Heart left ventricle (tissue), 16 donors: ENCODE measurements at places on chromosomes 12 and 14.

- peak; percentile 72 for DNase-seq
Observed at GRCh38 chr12:89160716-89161123, 191.6 kb downstream of the DUSP6 start.

GRCh38 chr12:79591988-79592387 is 98.8 kb downstream of the PAWR start:
- DNase-seq = no peak

DNA sequence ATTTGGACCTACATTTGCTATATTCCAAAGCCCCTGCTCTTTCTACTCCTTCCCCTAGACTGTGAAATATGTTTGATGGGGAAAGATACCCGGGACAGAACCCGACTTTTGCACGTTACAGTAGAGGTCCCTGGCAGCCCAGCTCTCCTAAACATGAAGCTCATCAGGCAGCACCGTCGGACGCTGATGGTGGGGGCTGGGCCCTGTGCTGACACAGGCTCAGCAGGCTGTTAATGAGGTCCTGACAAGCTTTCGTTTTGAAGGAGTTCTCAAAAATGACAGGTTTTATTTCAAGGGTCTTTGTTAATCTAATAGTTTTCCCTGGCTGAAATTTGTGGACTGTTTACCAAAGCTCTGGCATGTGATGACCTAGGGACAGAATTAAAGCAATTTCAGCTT is 102.3 kb downstream of the SLC25A47 start:
- DNase-seq = no peak

GRCh38 chr14:63308723-63309317 is 9.9 kb downstream of the GPHB5 start:
- DNase-seq = no peak

DNA sequence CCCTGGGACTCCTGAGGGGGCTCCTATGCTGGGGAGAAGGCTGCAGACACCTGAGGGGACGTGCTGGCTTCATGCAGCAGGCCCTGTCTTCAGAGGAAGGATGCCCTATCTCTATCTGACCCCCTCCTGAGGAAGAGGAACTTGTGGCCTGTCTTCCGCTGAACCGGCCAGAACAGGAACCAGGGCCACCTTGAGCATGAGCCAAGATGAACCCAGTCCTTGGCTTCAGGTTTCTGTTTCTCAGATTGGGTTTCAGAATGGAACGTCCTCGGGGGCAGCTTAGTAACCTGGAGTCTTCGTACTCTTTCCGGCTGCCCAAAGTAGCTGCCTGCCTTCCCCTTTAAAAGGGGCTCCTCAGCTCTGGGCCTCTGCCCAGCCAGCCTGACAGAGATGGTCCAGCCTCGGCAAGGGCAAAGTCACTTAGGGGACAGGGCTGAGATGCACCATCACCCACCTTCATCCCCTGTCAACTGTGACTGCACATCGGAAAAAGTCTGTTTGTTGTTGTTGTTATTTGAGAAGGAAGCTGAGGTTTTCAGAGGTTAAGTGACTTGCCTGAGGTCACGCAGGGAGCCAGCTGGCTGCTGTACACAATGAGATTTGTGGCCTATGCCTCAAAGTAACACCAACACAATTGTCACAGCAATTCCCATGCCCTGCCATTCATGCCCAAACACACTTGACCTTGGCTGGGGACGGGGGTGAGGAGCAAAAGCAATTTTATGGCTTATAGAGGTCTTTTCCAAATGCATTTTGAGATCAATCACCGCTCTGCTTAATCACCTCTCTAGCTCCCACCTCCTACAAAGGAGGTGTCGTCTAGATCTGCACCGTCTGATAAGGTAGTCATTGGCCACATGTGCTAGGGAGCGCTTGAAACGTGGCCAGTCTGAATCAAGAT is 13.4 kb downstream of the ASB2 start:
- no peak for DNase-seq

GRCh38 chr12:21608196-21608595 is 3.5 kb upstream of the GYS2 start:
- DNase-seq = no peak

DNA sequence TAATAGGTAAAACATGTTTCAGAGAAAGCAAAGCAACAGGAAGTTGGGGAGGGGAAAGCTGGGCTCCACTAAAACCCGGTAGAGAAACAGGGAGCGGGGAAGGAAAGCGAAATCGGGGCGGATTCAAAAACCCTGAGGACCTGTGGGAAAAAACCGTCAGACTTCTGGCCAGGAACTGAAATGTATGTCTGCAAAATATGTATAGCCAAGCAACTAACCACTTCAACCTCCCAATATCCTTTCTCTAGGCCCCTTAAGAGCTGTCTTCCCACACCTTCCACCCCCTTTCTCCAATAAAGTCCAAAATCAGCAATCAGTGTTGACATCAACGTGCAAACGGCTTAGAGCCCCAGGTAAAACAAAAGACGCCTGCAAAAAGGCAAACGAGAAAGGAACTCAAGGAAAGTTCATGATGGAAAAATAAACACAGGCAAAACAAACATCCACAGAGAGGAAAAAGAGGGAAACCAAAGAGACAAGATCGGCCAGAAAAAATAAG is 32.8 kb downstream of the SIX1 start:
- no peak for DNase-seq

DNA sequence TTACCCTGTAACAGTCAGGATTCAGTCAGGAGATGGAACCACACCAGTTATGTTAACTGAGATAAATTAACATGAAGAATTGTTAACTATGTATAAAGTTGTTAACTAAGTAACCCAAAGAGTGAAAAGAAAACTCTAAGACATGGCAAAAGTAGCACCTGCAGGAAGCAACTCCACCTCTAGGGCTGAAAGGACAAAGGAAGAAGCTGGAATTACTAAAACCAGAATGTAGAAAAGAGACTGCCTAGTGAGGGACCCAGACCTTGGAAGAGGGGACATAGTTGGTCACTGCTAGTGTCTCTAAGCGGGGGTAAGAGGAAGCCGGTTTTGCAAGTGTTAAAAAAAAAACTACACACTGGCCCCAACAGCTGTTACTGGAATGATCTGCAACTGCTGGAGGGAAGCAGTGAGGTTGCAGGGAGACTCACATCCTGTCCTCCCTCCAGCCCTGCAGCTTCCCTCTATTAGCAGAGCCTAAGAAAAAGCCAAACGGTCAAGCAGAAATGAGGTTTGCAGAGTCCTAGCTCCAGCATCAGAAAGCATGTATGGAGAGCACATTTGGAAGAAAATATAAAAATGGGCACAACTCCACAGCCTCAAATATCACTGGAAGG is 39.8 kb downstream of the GPR135 start:
- no peak for DNase-seq

GRCh38 chr12:124736115-124737039 is 127.3 kb downstream of the SCARB1 start:
- no peak for DNase-seq

GRCh38 chr12:82898441-82898840 is 211.7 kb downstream of the TMTC2 start:
- no peak for DNase-seq

DNA sequence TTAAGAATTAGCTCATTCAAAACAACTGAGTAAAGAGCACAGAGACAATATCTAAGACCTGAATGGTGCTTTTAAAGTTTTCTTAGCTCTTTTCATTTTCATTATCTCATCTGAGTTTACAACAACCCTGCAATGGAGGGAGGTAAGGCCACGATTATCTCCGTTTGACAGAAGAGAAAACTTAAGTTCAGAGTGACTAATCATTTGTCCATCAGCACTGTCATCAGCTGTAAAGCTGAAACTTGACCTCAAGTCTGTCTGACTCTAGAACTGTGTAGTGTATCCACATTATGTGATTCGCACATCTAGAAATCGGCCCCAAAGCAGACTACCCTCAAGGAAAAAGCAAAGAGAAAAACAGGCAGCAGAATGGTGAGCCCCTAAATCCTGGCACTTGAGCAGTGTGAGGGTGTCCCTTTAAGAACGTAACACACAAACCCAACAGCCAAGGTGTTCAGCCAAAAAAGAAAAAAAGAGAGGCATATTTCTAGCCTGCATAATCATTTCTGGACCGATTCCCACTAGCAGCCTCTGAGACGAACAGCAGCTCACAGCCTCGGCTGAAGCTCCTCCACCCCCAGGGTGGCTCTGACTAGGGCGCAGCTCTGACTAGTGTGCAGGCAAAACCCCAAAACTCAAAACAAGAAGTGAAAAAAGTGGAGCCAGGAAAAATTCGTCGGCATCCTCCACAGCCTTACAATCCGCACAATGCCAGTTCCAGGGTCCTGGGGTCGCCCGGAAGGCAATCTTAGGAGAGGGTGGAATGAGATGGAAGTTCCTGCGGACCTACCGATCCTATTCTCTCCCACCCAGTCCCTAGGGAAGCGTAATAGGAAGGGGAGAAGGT is 1.6 kb downstream of the STXBP6 start:
- peak; percentile 45 for DNase-seq

GRCh38 chr12:27610374-27610773 is 85.9 kb upstream of the REP15 start:
- no peak for DNase-seq

DNA sequence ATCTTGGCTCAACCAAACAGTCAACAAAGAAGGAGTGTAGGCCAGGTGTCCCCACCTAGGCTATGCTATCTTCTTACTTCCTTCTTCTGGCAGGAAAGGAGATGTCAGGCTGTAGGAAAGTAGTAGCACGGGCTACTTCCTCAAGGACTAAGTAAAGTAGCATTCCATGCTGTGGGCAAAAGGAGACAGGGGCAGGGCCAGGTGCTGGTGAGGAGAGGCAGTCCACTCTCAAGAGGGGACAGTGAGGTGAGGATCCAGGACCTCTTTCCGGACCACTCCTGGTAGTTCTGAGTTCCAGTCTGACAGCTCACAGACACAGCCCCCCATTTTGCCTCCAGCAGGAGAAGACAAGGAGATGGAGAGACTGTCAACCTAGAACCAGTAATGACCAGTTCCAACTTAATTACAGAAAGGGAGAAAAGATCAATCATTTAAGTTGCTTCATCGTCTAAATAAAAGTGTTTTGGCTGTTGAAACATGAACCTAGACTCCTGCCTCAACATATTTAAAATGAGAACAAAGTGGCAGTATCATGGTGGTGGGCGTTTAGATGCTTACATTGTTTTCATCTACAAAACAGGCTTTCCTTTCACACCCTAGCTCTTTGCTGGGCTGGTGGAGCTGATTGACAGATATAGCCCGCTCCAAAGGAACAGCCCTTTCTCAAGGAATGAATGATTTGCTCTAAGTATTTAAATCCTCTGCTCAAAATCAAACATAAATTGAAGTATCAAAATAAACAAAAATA is 5.1 kb upstream of the SSTR1 start:
- no peak for DNase-seq

GRCh38 chr14:102474934-102475333 is 34.6 kb downstream of the ANKRD9 start:
- DNase-seq = peak; percentile 89

GRCh38 chr14:58072288-58073071 is 79.5 kb downstream of the ARMH4 start:
- DNase-seq = peak; percentile 38

GRCh38 chr12:6891646-6892001 is 13.0 kb upstream of the LRRC23 start:
- DNase-seq = no peak

DNA sequence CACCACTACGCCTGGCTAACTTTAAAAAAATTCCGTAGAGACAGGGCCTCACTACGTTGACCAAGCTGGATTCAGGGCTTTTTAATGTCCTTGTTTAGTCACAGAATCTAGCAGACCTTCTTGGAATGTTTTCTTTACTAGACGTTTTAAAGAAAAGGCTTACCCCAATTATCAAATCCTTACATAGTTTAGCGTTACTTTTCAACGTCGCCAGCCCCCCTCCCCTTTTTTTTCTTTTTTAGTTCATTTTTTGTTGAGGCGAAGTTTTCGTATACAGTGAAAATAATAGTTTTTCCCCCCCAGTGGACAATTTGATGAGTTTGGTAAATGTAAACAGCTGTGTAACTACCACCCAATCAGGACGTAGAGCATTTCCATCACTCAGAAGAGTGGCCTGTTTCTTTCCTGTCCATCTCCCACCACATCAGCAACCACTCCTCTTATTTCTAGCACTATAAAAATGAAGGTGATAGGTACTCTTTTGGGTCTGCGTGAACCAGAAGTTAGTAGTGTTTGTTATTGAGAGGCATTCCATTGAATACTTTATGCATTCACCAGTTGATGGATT is 753 bp upstream of the DLGAP5 start:
- no peak for DNase-seq

DNA sequence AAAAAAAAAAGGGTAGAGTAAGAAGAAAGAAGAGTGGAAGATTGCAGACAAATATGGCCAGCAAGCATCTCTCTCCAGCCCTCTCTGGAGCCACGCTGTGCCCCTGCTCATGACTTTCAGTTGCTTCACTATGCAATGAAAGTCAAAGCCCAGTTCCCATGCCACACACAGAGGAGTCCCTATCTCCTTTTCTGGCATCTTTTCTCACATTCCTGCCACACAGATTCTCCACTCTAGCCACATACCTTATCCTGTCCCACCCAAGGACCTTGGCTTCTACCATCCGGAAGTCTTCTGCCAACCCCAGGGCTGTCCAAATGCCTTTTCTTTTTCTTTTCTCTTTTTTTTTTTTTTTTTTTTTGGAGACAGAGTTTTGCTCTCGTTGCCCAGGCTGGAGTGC is 39.3 kb upstream of the CAPRIN2 start:
- DNase-seq = no peak

- DNase-seq = no peak
Observed at GRCh38 chr14:31480156-31480555, 7.7 kb downstream of the GPR33 start.

GRCh38 chr14:42002141-42002540 is 395.5 kb downstream of the LRFN5 start:
- no peak for DNase-seq
